GM19239 (cell line): ENCODE measurements at places on chromosomes 2 and 18.

DNA sequence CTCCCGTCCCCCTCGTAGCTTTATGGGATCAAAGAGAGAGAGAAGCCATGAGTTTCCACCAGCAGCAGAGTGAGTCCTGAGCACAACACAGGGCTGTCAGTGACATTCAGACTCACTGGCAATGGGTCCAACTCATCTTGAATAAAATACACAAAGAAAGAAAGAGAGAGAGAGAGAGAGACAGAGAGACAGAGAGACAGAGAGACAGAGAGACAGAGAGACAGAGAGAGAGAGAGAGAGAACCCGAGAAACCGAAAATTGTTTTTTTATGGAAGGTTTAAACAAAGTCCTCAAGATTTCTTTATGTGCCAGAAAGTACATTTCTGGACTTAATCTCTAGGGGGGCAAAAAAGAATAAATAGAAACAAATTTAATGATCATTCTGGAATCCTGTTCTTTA is 11.5 kb upstream of the BCL2 start:
- DNase-seq: no peak

GRCh38 chr2:127146820-127147502 is 40.0 kb upstream of the BIN1 start:
- DNase-seq: no peak

- no peak for DNase-seq
Observed at GRCh38 chr2:96025194-96025492, 9.6 kb downstream of the GPAT2 start.

GRCh38 chr2:221464971-221465370 is 107.1 kb downstream of the EPHA4 start:
- no peak for DNase-seq

DNA sequence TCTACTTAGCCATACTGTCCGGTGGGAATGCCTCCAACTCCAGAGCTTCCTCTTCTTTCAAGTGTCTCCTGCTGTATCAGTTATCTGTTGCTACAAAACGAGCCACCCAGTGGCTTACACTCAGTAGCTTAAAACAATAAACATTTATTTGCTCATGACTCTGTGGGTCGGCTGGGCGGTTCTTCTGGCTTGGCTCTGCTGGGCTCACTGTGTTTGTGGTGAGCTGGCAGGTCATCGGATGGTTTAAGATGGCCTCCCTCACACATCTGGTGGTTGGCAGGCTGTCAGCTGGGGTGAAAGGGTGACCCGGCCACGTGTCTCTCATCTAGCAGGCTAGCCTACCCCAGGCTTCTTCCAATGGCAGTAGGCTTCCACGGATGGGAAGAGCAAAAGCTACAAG is 122.4 kb upstream of the SLC1A4 start:
- no peak for DNase-seq

DNA sequence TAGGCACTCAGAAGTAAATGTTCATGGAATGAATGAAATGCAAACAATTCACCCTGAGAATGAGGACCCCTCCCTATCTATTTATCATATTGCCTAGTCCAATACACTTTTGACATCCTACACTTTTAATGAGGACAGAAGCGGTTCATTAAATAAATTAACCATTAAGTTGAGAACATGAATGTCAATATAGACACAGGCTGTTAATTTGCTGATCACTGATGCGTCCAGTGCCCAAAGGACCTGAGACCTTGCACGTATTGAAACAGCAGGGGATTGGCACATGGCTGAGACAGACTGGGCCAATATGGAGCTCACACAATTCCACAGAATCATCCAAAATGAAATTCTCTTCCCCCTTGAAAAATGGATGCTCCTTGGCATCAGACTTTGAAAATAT is 430.0 kb downstream of the SLC4A3 start:
- no peak for DNase-seq

DNA sequence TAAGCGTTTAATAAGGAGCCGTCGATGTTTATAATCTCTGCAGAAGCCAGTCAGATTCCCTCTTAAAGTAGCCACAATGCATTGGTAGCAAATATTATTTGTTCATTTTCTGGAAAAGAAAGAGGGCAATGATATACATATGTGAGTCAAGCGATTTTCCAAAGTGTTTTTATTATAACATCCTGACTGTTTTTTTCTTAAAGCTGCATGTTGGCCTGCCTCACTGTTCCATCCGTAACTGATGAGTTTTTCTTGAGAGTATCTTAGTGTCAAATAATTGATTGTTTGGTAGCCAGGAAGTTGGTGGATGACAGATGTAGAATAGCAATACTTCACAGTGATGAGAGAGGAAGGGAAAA is 3.7 kb downstream of the TSHZ1 start:
- DNase-seq: no peak

GRCh38 chr2:201467666-201468065 is 16.1 kb downstream of the STRADB start:
- no peak for DNase-seq

- no peak for DNase-seq
Observed at GRCh38 chr2:119981896-119982295, 31.0 kb upstream of the EPB41L5 start.

DNA sequence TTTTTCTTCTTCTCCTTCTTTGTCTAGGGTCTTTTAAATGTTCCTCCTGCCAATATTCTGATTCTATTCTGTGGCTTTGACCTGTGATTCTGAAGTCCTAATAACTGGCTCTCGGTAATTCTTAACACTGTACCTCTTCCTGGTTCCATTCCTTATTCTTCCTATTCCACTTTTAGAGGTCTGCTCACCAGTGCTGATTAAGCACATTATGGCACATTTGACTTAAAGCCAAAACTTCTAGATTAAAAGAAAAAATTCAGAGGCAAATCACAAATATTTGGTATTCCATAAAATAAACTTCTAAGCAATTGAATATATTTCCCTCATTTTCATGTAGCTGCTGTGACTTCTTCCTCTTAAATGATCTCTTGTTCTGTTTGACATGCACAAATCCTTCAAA is 47.5 kb downstream of the NXPH2 start:
- DNase-seq: no peak

- DNase-seq: no peak
Observed at GRCh38 chr2:101307950-101308431, 510 bp downstream of the RNF149 start.

DNA sequence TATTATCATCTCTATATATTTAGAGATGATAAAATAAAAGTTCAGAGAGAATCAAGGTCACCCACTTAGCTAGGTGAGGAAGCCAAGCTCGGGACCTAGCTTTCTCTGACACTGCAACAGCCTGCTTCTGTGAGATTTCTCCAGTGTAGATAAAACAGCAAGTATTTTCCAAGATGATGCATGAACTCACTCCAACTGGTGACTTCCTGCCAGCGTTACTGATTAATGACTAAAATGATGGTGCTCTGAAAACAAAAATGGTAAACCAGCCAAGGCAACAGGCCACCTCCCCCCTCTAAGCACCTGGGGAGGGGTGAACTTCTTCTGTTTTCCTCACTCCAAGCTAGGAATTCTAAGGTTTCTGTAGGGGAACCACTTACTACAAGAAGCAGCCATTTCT is 510.2 kb upstream of the ID2 start:
- DNase-seq: no peak

GRCh38 chr2:196322973-196323810 is 151.8 kb upstream of the STK17B start:
- DNase-seq: no peak

GRCh38 chr2:234793212-234793785 is 158.5 kb upstream of the SH3BP4 start:
- no peak for DNase-seq

DNA sequence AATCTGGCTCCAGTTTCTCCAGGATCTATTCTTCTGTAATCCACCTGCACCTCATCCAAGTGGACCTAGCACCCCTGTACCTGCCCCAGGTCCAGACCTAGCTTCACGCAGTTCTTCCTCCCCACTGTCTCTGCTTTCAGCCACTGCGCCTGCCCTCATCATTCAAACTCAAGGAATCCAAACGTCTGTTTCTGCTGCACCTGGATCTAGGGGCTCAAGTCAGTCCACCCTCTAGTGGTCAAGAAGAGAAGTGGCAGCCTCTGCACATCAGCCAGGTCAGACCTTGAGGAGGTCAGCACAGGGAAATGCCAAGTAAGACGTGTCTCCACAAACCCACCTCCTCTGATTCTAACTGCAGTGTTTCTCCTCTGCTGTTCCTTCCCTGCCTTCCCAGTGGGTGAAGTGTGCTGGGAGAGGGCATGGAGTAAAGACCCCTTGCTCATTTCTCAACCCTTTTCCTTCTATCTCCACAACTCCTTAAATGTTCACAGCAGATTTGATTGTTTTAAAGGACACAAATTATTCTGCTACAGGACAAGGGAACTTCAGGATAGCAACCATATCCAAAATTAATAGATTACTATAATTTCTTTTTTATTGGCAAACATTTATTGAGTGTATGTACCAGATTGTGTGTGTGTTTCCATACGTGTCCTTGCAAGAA is 8.6 kb upstream of the RNF152 start:
- DNase-seq: peak; percentile 65

GRCh38 chr2:180707884-180708205 is 272.6 kb upstream of the UBE2E3 start:
- DNase-seq: no peak

- DNase-seq: no peak
Observed at GRCh38 chr2:138267902-138268254, 233.7 kb upstream of the SPOPL start.

GRCh38 chr18:56258178-56258577 is 380.2 kb downstream of the TXNL1 start:
- DNase-seq: no peak

DNA sequence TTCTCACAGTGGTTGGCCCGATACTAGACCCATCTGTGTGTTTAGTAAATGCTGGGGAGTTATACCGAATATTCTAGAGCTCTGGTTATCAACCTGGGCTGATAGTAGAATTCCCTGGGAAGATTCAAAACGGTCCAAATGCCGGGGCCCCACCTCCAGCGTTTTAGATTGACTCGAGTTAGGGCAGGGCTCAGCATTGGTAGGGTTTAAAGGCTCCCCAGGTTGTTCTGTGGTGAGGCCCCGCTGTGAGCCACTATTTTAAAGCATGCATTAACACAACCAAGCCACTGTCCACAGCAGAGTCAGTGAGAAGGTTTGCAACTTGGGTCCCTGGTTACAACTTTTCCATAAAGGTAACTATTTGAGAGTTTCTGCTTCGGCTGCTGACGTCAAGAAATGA is 73.6 kb downstream of the DYSF start:
- DNase-seq: no peak

- no peak for DNase-seq
Observed at GRCh38 chr2:67663776-67664175, 266.6 kb downstream of the ETAA1 start.

DNA sequence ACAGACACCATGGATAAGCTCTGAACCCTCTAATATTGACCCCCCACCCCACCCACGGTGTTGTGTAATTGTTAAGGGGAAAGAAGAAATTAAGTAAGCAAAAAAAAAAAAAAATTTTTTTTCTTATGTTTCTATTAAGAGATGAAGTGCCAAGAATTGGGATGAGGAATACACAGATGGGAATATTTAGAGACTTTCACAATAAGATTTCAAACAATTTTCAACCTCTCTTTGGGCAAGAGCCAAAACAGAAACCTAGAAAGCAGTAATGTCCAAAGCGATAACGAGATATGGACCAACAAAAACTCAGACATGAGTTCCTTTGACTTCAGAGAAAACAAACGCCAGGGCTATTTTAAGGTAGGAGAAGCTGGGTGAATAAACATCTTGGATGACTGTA is 14.4 kb downstream of the PIEZO2 start:
- DNase-seq: no peak

DNA sequence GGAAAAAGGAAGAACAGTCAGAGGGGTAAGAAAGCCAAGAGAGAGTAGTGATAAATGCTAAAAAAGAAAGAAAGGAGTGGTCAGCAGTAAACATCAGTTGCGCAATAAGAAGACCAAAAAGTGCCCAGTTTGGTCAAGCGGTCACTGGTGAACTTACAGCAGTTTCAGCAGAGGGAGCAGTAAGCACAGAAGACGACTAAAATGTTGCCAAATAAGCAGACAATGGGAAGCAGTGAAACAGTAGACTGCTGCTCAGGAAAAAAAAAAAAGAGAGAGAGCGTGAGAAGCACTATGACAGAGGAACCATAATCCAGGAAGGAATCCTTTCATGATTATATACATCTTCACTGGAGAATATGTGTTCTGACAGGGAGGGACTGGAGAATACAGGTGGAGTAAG is 45.8 kb downstream of the DNAJC10 start:
- no peak for DNase-seq

DNA sequence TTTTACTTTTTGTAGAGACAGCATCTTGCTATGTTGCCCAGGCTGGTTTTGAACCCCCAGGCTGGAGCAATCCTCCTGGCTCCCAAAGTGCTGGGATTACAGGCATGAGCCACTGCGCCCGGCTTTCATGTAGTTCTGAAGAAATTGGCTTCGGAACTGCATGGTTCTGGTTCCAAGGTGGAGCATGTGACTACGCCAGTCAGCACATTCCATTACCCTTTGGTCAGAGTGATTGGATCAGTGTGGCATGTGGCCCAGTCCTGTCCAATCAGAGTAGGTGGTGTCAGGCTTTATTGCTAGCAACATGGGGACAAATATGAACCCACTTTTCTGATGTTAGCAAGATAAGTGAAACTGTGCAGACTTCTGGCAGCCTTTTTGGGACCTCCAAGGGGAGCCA is 16.3 kb upstream of the ATOH8 start:
- DNase-seq: no peak

GRCh38 chr2:134365356-134365755 is 111.5 kb downstream of the MGAT5 start:
- no peak for DNase-seq

DNA sequence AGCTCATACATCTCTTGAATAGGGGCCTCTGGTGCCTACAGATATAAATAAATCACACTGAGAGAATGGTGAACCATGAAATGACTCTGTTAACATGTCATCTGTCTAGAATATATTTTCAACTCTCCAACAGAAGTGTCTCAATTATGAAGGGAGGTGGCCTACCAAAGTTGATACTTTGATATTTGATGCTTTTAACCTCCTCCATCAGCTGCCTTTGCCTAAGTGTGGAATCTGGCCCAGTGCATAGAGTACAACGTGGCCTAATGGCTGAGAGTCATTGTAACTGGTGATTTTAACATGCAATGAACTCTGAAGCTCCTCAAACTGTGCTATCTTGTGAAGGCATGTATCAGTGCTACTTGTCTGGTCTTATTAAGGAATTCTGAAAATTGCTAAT is 93.4 kb downstream of the MYO3B start:
- DNase-seq: no peak

GRCh38 chr18:35267161-35267651 is 22.8 kb downstream of the ZSCAN30 start:
- DNase-seq: peak; percentile 27

DNA sequence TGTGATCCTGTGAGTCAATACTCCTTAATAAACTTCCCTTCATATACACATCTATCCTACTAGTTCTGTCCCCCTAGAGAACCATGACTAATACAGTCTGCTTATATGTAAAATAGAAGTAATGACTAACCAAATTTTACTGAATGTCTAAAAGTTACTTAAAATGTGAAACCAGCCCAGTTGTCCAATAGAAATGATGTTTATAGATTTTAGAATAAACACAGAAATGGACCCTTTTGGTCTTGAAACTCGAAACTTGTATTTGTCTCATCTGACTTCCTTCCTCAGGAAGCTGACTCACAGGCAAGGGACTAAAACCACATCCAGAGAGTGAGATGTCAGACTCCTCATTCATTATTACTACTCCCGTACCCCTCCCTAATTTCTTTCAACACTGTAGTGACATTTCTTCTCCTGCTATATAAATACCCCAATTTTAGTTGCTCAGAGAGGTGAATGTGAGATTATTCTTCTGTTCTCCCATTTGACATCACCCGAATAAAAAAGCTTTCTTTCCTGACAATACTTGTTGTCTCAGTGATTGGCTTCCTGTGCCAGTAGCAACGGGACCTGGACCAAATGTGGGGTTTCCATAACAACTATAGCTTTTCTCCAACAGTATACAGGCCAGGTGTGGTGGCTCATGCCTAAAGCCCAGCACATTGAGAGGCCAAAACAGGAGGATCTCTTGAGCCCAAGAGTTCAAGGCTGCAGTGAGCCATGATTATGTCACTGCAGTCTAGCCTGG is 486.0 kb downstream of the ERBB4 start:
- DNase-seq: no peak
